GM12878 (cell line): ENCODE measurements at places on chromosomes 7 and 10.

DNA sequence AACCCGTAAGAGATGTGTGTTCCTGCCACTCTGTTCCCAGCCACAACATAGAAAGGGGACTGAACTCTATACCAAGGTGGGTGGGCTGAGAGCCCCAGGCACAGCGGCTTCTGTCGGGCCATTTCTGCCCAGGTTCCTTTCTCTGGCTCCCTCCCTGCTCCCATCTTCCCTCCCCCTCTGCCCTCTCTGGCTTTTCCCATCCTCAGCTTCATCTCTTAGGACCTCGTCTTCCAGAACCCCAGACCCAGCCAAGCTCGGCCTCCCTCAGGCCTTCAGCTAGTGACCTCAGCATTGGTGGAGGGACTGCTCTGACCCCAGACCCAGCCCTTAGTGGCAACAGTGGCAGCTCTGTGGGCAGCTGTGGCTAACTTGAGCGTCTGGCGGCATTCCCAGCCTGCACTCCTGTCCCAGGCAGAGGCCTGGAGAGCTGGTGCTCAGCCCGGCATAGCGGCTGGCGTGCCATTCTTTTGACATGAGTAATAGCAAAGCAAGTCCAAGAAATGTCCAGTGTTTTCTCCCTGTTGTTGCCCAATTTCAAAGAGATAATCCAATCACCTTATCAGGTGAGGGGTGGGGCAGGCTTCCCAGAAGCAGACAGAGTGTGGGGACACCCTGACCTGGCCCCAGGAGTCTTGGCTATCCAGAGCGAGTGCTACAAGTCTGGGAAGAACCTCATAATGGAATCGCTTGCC, 15.9 kb downstream of the PTPRE start:
- H3K27me3 ChIP-seq = no peaks in the 10 kb centered on the region
- no peak overlapping the region for H3K27ac ChIP-seq
- DNase-seq = no peak

- H3K4me1 ChIP-seq = no peaks in the 10 kb centered on the region
- no peak overlapping the region for H3K4me3 ChIP-seq
- no peaks in the 10 kb centered on the region for H3K27me3 ChIP-seq
- no peak for DNase-seq
- H3K36me3 ChIP-seq = no peaks in the 10 kb centered on the region
Measured at GRCh38 chr10:104795411-104795810, 154.3 kb downstream of the SORCS3 start.

DNA sequence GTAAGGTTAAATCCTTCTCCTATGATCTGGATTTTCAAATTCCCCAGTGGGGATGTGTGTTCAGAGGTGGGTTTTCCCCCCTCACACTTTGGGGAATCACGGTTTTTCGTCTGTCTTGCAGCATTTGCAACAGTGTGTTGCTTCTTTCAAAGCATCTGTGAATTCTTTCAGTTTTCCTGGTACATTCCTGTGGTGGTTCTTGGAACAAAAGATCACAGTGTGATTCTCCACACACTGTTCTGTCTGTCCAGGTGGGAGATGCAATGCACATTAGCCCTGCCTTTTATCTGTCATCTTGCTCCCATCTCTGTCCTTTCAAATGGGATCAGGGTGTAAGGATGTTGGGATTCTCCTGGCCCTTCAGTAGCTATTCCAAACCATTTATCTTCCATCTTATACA, 11.8 kb downstream of the AGK start:
- H3K4me1 ChIP-seq = peaks cover 17% of the 10 kb centered on the region
- no peak overlapping the region for H3K4me3 ChIP-seq
- no peak for DNase-seq

DNA sequence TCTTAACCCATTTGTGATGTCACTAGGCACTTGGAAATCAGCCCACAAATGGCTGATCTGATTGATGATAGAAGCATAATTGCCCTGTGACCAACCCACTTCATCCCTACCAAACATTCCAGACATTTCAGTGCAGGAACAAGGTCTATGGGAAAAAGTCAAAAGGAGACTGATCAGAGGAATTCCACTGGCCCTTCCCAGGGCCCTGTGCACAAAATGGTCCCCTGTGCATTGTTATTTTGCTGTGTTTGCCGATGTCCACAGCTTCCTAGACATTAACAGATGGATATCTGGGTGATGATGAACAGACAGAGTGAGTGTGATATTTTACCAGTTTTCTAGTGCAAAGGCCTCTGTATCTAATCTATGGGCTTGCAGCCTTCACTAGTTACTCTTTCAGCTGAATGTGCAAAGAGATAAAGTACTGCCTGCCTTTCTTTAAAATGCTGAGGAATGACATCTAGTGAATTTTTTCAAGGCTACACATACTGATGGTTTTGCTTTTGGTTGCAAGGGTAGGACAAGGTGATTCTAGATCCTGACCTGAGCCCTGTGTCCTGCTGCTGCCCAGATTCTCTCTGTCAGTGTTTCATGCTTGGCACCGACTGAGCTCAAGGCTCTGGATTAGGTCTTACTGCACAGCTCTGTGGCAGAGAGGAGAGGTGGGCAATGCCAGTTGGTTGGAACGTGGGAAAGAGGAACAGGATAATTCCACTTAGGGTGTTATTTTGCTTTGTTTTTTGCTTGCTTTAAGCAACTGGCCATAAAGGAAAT, 55.4 kb downstream of the CALD1 start:
- H3K27me3 ChIP-seq = no peaks in the 10 kb centered on the region; the same call in 1 of the 2 replicates
- DNase-seq = no peak
- H3K27ac ChIP-seq = no peak overlapping the region
- H3K4me1 ChIP-seq = no peaks in the 10 kb centered on the region

DNA sequence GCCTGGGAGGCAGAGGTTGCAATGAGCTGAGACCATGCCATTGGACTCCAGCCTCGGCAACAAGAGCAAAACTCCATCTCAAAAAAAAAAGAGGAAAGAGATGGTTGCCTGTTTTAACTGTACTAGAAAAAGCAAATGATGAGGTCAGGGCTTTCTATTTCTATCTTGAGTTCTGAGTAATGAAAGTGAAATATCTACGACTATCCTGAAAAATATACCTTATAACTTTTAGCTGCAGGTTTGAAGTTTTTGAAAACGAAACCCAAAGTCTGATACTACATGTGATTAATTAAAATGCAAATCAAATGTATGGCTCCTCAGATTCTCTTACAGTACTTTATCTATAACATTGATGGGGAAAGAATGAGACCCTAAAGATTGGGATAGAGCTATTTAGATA, 636.2 kb upstream of the LRRN3 start:
- H3K27me3 ChIP-seq = no peaks in the 10 kb centered on the region
- H3K4me3 ChIP-seq = no peak overlapping the region
- H3K27ac ChIP-seq = no peak overlapping the region
- no peak for DNase-seq
- no peaks in the 10 kb centered on the region for H3K36me3 ChIP-seq

GRCh38 chr7:44143646-44144250, 2.6 kb upstream of the MYL7 start:
- DNase-seq = no peak
- H3K27ac ChIP-seq = no peak overlapping the region
- H3K4me1 ChIP-seq = no peaks in the 10 kb centered on the region
- no peaks in the 10 kb centered on the region for H3K36me3 ChIP-seq
- H3K27me3 ChIP-seq = no peaks in the 10 kb centered on the region
- H3K4me3 ChIP-seq = no peak overlapping the region

DNA sequence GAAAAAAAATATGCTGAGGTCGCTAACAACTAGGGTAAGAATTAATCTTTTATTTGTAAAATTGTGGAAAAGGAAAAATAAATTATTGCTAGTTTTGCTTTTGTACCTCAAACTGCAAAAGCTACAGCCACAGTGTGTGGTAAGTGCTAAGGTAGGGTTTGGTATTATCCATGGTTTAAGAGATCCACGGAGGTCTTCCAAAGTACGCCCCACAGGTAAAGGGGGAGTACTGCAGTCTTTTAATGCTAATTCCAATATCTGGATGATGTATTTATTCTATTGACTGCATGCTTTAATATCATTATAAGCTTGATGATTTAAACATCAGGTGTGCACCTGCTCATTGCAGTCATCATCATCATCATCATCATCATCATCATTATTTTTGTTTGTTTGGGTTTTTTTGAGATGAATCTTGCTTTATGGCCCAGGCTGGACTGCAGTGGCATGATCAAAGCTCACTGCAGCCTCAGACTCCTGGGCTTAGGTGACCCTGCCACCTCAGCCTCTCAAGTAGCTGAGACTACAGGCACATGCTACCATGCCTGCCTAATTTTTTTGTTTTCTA, 38.4 kb upstream of the BMS1 start:
- DNase-seq = no peak
- H3K4me1 ChIP-seq = no peaks in the 10 kb centered on the region
- H3K27ac ChIP-seq = no peak overlapping the region
- no peaks in the 10 kb centered on the region for H3K27me3 ChIP-seq
- H3K4me3 ChIP-seq = no peak overlapping the region

DNA sequence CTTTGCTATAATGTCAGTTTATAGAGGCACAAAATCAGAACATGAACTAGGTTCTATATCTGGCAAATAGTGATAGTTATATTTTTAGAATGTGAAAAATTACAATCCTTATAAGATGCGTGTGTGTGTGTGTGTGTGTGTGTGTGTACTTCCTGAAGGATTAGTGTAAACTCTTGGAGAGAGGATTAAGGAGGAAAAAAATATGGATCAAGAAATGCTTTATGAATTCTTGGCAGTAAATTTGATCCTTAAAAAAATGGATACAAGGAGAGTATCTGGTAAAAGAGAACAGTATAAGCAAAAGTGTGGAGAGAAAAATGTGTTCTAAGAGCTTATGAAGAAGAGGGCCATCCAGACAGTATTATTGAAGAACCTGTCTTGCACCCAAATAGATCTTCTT, 484.3 kb downstream of the ADRA2A start:
- no peaks in the 10 kb centered on the region for H3K4me1 ChIP-seq
- no peaks in the 10 kb centered on the region for H3K36me3 ChIP-seq
- H3K27ac ChIP-seq = no peak overlapping the region

DNA sequence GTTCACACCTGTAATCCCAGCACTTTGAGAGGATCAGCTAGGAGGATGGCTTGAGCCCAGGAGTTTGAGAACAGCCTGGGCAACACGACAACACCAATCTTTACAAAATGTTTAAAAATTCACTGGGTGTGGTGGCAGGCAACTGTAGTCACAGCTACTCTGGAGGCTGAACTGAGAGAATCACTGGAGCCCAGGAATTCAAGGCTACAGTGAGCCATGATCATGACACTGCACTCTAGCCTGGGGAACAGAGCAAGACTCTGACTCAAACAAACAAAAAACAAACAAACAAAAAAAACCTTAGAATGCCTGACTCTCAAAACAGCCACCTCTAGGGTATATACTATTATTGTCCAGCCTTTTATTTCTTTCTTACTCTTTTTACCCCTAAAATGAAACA, 56.5 kb upstream of the PAPSS2 start:
- H3K4me3 ChIP-seq = no peak overlapping the region
- H3K27me3 ChIP-seq = no peaks in the 10 kb centered on the region
- H3K4me1 ChIP-seq = no peaks in the 10 kb centered on the region
- no peaks in the 10 kb centered on the region for H3K36me3 ChIP-seq

- H3K4me1 ChIP-seq = peaks cover 10% of the 10 kb centered on the region; the same call in 1 of the 2 replicates
- H3K27me3 ChIP-seq = no peaks in the 10 kb centered on the region
- DNase-seq = no peak
- H3K27ac ChIP-seq = no peak overlapping the region
- no peaks in the 10 kb centered on the region for H3K36me3 ChIP-seq
Measured at GRCh38 chr7:43849047-43849446, 20.3 kb downstream of the MRPS24 start.

GRCh38 chr7:5687936-5688630, 93.4 kb downstream of the RNF216 start:
- no peak for DNase-seq
- peak overlapping the region; percentile 17; the same call in 1 of the 2 replicates for H3K27ac ChIP-seq
- peaks cover 7% of the 10 kb centered on the region for H3K36me3 ChIP-seq
- no peak overlapping the region for H3K4me3 ChIP-seq

- no peak overlapping the region for H3K4me3 ChIP-seq
- no peaks in the 10 kb centered on the region for H3K27me3 ChIP-seq
- no peaks in the 10 kb centered on the region for H3K36me3 ChIP-seq
Measured at GRCh38 chr10:120386896-120387295, 70.1 kb upstream of the PLPP4 start.

GRCh38 chr10:106320876-106321275, 843.6 kb downstream of the SORCS1 start:
- no peaks in the 10 kb centered on the region for H3K36me3 ChIP-seq
- DNase-seq = no peak
- no peak overlapping the region for H3K4me3 ChIP-seq
- no peaks in the 10 kb centered on the region for H3K27me3 ChIP-seq
- no peak overlapping the region for H3K27ac ChIP-seq

DNA sequence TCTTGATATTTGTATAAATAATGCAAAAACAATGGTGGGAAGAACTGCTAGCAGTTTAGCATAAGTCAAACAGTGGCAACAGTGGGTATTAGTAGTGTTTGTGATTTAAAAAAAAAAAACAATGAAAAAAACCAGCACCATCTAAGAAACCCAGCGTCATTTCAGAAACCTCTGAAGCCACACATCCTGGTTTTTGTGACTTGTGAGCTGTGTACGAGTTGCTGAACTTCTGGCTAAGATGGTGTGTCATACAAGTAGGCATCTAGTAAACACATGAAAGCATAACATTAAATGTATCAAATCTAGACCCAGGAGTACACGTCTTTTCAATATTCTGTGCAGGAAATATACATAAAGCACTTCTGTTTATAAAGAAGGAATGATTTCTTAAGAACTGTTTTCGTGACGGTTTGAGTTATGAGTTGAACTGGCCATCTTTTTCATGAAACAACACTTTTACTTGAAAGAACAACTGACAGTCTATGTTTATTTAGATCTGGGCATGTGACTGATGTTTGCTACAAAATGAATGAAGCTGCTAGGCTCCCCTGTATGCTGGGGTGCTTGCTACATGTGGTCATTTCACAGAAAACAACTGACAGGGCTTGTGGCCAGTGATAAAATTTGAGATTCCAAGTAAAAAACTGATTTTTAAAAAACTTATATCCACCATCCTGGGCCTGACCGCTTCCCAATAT, 143.5 kb downstream of the PIP4K2A start:
- H3K4me1 ChIP-seq = 0 out of 2 replicates have a peak, but pooled peaks cover 2% of the 10 kb centered on the region
- DNase-seq = no peak
- H3K4me3 ChIP-seq = no peak overlapping the region
- H3K27me3 ChIP-seq = no peaks in the 10 kb centered on the region

DNA sequence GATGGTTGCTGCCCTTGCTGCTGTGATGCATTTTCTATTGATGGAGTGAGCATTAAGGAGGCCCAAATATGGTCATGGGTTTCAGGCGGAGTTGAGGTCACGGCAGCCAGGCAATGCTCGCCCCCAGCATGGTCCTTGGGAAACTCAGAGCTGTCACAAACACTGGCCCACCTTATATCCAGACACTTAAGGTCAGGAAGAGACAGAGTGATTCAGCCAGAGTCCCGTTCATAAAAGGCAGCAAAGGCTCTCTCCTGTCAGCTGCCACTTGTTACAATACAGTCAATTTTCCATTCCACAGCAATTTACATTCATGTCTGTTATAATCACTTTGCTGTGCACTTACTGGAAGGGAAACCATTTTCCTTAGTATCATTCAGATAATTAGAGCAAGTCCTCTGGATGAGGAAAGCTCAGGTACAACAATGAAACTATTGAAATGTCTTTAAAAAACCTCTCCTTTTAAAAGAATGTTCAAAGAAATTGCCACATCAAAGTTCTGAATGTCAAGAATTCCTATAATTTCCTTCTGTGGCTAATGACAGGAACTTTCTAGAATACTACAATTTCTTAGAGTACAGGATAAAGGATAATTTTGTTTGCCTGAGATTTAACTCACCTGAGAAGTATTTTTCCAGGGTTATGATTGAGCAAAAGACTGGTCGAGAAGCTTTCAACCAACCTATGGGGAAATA, 14.8 kb upstream of the ANKRD1 start:
- H3K27ac ChIP-seq = no peak overlapping the region
- no peak overlapping the region for H3K4me3 ChIP-seq
- no peaks in the 10 kb centered on the region for H3K27me3 ChIP-seq
- H3K36me3 ChIP-seq = no peaks in the 10 kb centered on the region
- no peak for DNase-seq
- H3K4me1 ChIP-seq = no peaks in the 10 kb centered on the region
